Effector CD4-positive, alpha-beta T cell (primary cell): ENCODE measurements at places on chromosomes 16 and 17.
A peak's percentile ranks its signal among the peaks of the same experiment; 100 is the strongest.

DNA sequence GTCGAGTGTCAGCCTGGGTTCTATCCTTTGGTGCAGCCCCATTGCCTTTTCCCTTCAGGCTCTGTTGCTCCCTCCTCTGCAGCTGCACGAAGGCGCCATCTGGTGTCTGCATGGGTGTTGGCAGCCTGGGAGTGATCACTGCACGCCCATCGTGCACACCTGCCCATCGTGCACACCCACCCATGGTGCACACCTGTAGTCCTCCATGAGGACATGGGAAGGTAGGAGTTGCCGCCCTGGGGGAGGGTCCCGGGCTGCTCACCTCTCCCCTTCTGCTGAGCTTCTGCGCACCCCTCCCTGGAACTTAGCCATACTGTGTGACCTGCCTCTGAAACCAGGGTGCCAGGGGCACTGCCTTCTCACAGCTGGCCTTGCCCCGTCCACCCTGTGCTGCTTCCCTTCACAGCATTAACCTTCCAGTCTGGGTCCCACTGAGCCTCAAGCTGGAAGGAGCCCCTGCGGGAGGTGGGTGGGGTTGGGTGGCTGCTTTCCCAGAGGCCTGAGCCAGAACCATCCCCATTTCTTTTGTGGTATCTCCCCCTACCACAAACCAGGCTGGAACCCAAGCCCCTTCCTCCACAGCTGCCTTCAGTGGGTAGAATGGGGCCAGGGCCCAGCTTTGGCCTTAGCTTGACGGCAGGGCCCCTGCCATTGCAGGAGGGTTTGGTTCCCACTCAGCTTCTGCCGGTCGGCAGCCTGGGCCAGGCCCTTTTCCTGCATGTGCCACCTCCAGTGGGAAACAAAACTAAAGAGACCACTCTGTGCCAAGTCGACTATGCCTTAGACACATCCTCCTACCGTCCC, 2.9 kb downstream of the CTRL start:
- DNase-seq: peak; percentile 64

GRCh38 chr16:88928405-88929090, 48.5 kb downstream of the CBFA2T3 start:
- DNase-seq: no peak

DNA sequence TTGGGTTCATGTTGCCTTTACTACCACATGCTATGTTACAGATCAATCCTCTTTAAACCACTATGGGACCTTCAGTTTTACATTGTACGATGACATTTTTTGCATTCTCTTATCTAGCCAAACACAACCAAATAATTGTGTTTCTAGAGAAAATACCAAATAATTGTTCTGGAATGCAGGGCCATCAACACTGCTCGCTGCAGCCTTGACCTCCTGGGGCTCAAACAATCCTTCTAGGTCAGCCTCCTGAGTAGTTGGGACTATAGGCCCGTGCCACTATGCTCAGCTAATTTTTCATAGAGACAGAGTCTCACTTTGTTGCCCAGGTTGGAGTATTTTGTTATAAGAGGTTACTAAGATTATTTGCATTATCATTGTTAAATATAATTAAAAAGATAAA, 237.5 kb upstream of the PMFBP1 start:
- DNase-seq: no peak

DNA sequence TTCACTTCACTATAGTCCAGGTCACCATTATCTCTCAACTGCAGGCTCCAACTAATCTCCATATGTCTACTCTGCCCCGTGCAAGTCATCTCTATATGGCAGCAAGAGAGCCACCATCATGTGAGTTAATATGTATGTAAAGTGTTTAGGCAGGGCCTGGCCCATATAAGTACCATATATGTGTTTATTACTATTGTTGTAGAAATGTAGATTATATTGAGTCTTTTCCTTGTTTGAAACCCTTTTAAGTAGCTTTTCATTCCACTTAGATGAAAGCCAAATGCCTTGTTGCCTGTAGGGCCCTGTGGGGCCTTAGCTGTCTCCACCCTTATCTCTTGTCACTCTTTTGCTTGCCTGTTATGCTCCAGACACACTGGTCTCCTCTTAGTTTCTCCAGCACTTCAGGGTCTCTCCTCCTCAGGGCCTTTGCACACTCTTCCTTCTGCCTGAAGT, 164.0 kb downstream of the PHKB start:
- no peak for DNase-seq

DNA sequence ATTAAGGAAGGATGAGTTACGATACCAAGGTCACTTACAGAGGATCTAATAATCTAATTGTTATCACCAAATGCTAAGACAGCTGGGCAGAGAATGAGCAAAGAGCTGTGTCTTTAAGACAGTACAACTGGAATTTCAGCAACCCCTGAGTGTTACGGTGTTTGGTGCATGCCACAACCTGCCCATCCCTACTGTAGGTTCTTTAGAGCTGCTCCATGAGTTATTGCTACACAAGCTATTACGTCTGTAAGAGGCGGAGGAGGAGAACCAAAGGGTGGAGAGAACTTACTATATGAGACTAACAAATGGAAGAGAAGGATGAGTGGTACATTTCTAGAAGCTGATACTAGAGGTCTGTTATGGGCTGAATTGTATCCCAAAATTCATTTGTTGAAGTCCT, 14.2 kb upstream of the C17orf78 start:
- DNase-seq: no peak

- DNase-seq: no peak
Observed at GRCh38 chr16:85385463-85386331, 227.4 kb upstream of the GSE1 start.

DNA sequence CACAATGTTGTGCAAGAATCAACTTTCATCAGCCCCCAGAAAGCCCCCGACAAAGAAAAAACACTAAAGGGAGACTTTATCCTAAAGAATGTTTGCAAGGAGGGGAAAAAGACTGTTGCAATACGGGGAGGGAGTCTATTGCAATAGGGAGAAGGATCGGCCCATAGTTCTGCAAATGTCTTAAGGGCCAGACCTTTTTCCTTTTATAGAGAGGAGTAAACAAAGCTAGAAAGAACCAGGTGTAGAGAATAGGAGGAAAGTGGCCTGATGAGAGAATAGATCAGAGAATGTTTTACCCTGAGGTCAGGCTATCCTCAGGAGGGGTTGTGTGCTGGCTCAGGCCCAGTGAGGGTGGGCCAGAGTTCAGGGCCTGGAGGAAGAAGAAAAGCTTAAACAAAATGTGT, 8.7 kb upstream of the CAVIN1 start:
- DNase-seq: no peak

DNA sequence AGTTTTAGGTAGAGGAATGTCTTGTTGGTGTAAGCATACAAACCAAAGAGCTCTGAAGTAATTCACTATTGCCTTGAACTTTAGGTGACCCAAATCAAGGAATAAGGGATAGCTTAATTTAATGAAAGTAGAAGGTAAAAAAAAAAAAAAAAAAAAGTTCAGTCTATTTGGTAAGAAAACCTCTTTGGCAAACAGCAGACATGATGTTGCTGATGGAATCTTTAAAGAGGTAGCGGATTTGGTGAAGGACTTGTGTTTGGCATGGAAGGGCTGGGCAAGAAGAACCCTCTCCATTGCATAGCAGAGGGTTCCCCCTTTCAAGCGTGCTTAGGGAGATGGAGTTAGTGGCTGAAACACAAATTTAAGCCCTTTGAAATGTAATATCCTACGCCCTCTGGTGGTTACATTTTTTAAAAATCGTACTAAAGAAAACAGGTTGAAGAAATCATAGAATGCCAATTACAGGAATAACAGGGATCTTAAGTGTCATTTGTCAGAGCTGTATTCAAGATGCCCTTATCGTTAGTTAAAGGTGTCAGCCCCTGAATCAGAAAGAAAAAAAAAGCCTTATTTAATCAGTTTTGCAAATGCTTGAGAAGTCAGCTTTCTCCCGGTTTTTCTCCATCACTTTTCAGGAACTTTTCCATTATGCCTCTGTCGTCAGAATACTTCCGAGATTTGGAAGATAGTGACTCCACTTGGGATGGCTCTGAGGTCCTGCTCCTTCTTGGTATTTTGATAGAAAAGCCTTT, 383.1 kb downstream of the KCNJ2 start:
- DNase-seq: no peak

DNA sequence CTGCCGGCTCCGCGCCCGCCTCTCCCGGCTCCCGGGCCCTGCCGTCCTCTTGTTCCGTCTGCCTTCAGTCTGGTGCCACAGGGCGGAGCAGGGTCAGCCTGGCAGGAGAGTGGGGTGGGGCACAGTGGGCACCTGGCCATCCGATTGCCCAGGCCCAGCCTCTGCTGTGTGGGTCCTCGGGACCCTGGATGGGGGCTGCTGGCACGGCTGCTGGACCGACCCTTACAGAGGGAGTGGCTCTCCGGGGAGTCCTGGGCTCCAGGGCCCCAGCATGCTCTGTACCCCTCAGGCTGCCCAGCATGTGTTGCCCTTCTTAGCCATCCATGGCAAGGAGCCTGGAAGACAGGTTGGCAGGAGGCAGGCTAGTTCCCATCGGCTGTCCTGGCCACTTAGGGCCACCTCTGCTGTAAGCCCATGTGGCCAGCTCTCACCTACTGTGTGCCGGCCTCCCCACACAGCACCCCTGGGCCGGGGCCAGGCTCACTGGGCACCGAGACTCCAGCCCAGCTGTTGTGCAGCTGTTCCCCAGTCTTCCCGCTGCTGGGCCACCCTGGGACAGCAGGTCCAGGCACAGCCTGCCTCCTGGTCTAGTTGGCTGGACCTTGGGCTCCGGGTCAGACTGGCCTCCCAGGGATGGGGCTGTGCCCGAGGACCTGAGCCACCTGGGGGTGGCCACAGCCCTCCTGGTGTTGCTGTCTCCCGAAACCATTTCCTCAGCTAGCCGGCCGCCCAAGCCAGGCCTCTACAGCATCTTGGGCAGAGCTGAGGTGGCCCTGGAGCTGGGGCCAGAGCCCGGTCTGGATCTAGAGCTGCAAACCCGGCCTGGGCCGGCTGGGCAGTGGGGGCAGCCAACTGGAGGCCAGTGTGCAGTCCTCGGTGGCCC, 24.9 kb downstream of the BAHCC1 start:
- DNase-seq: no peak

DNA sequence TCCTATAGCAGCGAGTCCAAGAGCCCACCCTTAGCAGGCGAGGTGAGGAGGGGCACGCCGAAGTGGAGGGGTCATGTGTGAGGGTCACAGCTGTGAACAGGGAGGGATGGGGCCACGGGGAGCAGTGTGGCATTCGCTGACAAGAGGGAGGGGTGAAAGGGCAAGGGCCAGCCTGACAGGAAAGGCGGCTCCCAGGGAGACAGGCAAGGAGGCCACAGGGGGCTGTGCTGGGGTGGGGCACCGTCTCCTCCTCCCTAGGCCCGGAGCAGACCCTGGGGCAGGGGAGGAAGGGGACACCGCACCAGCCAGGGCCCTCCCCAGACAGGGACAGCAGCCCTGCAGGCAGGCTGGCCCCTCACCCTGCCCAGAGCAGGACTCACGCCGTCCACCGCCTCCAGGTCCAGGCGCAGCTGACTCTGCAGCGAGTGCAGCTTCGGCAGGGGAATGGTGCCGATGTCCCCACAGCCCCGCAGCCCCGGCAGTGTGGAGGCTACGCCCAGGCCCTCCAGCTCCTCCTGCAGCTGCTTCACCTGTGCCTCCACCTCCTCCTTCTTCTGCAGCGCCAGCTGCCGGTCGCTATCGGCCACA, 15.1 kb downstream of the GNPTG start:
- DNase-seq: no peak

GRCh38 chr16:24309258-24310142, 53.4 kb downstream of the CACNG3 start:
- no peak for DNase-seq

DNA sequence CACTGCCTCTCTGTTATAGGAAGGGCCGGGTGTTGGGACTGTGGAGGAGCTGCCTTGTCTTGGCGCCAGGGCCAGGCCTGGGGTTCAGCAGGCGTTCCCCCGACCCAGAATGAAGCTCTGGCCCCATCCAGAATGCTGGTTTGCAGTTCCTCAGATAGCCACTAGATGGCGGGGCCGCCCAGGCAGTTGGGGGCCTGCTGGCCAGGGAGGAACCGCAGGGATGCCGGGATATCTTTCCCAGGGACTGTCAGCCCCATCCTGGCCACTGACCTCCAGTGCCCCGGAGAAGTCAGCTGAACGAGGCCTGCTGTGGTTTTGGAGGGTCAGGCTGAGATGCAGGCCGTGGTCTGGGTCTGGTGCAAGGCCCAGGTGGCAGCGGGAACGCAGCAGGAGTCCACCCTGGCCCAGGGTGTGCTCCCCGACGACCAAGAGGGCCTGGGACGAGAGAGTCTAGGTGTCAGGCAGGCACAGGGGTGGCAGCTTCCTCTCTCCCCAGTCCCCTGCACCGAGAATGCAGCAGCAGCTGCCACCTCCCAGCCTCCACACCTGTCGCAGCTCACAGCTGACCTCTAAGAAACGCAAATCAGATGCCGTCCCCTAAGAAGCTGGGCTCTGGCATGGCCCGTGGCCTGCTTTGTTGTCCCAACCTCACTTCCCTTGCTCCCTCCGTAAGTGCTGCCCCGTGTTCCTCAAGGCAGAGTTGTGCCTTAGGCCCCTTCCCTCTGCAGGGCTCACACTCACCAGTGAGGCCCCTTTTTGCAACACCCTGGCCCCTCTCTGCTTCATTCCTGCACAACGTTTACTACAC, 51.2 kb downstream of the RMI2 start:
- DNase-seq: peak; percentile 57

- DNase-seq: no peak
Observed at GRCh38 chr17:4479340-4479981, 19.2 kb upstream of the SPNS2 start.

- DNase-seq: no peak
Observed at GRCh38 chr16:22684574-22685458, 129.1 kb upstream of the HS3ST2 start.

DNA sequence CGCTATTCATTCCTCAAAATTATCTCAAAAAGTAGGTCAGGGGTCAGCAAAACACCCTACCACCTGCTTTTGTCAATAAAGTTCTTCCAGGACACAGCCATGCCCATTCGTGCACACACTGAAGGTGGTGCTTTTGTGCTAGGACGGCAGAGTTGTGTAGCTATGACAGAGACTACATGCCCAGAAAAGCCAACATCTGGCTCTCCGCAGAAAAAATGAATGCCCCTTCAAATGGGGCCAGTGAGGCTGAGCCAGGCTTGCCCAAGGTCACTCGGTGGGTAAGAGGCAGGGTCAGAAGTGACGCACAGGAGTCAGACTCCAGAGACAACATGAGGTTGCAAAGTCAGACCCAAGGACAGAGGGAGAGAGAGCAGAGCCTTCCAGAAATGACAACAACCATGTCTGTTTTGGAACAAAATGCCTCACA, 200.1 kb downstream of the XYLT1 start:
- no peak for DNase-seq

- DNase-seq: no peak
Observed at GRCh38 chr17:61568219-61569072, 22.6 kb downstream of the NACA2 start.

DNA sequence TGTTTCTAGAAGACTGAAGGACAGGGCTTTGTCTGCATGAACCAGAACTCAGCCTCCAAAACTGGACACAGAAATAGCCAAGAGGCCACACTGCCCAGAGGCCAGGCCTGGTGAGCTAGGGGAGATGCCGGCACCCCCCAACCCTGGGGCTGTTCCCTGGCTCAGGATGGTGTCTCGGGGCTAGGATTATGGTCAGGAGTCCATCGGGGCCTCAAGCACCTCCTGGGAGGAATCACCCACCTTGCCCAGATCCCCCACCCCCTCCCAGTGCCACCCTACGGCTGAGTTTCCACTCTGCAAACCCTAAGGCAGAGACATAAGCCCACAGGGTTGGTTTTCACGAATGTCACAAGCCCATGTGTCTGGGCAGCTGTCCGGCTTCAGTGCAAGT, 37.2 kb downstream of the SLC7A5 start:
- no peak for DNase-seq

GRCh38 chr17:65055280-65055707, 1.2 kb downstream of the GNA13 start:
- DNase-seq: no peak
